NCI-H2107 (cell line): ENCODE measurements at places on chromosomes 1 and 21.

DNA sequence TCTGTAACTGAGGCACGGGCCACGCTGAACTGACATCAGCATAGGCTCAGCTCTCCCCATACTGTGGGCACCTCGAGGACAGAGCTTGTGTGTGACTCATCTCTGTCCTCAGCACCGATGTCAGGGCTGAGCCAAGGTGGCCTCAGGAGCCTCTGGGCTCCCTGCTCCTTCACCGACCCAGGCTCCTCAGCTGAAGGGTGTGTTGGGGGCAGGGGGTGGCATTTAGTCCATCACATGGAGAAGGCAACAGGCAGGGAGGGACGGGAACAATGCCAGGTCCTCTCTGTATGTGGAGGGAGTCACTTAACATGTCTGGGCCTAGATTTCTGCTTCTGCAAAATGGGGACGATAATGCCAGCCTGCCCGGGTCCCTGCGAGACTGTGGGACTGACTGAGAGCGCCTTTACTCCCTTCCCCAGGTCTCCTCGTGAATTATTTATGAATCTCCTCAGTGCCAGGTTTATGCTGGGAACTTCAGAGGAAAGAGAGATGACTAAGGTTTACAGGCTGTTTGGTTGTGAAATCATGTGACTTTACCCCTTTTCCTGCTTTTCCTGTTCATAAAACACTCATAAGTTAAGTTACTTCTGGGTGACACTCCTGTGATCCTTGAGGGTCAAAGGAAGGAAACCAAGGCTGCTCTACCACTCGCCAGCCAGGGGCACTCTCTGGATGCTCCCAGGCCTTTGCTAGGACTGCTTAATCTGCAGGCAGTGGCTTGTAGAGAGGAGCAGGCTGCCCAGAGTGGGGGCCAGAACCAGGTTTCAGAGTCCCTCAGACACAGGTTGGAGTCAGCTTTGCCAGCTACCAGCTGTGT is 16.2 kb downstream of the TTC39A start:
- no peak for DNase-seq

DNA sequence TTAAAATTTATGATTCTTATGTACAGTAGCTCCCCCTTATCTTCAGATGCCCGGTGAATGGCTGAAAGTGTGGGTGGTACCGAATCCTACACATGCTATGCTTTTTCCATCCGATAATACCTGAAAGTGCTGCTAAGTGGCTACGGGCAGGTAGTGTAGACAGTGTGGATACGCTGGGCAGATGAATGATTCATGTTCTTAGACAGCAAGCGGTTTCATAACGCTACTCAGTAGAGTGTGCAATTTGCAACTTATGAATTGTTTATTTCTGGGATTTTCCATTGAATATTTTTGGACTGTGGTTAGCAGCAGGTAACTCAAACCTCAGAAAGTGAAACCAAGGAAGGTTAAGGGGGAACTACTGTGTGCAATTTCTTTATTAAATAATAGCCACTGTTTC is 7.5 kb downstream of the PCP4 start:
- peak; percentile 36 for DNase-seq

DNA sequence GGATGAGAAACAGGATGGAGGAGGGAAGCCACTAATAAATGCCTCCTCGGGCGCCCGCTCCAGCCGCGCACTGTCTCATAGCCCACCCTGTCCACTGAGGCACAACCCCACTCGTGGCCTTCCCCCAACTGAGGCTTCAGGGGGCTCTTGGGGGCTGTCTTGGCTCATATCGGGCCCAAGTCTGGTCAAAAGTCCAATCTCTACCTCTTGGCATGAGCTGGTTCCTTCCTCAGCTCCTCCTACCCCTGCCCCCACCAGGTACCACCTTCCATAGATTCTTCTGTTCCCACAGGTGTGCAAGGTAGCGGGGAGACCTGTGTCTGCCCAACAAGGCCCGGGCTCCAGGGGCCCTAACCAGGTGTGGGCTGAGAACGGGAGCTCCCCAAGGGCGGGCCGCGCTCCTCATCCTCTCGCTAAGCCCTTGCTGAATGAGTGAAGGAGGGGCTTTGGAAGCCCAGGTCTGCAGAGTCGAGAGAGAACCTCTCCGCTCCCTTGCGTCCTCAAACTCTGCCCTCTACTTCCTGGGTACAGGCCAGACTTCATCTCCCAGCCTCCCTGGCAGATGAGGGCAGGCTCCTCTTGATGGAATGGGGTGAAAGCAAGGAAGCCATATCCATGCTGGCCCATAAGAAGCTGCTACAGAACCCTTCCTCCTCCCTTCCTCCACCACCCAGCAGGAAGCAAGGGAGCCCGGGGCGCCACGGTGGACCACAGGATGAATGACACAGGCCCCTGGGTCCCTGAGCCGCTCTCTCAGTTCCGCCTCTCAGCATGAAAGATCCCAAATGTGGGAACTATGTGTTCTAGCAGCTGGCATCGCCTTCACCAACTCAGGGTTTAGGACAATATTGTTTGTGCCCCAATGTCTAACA is 74.7 kb downstream of the PSMG1 start:
- DNase-seq: no peak

DNA sequence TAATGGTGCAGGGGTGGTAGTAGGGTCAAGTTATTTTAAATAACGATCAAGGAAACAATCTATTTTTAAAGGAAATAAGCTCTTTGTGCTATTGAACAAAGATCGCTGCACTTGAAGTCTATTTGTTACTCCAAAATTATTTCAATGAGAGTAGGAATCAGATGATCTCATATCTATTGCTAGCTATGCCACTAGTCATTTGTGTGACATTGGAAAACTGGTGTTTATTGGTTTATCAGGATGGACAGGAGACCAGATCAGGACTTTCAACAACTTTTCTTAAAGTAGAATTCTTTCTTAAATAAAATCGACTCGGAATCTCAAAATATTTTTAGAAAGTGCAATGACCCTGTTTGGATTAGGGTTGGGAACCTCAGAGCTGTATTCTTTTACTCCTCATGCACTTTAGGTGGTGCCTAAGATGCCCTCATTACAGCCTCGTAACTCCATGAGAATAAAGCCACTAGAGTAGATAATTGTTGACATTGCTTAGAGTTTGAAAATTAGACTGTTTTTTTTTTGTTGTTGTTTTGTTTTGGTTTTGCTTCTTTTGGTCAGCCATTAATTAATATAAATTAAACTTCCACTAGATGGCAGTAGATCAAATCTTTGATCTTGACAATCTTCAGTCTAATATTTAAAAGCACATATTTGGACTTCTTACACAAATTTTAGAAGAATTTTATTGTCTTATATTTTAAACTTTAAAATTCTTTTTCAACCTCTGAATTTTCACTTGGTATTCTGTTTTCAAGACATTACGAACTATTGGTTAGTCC is 352.4 kb downstream of the USP25 start:
- no peak for DNase-seq

DNA sequence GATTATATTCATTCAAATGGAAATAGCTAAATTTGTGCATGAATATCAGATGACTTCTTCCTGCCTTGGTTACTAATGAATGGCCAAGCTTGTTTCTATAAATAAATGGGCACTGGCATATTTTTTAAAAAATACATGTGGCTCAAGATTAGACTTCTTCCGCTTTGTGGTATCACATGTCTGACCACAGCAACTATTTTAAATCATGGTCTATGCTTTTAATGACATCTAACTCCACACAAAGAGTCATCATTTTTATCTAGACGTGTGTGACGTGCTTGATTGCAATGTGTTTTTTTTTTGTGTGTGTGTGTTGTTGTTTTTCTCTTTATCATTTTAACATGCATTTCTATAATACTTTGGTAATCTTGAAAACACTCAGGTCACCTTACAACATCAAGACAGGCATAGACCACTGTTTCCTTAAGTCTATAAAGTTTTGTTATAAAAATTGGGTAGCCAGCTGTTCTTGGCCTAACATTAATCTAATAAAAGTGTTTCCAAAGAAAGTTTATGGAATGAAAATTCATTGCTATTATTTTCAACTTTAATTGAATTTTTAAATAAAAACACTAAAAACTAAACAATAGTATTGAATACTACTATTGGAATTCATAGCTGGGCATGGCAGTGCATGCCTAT is 29.5 kb downstream of the RGS1 start:
- no peak for DNase-seq

DNA sequence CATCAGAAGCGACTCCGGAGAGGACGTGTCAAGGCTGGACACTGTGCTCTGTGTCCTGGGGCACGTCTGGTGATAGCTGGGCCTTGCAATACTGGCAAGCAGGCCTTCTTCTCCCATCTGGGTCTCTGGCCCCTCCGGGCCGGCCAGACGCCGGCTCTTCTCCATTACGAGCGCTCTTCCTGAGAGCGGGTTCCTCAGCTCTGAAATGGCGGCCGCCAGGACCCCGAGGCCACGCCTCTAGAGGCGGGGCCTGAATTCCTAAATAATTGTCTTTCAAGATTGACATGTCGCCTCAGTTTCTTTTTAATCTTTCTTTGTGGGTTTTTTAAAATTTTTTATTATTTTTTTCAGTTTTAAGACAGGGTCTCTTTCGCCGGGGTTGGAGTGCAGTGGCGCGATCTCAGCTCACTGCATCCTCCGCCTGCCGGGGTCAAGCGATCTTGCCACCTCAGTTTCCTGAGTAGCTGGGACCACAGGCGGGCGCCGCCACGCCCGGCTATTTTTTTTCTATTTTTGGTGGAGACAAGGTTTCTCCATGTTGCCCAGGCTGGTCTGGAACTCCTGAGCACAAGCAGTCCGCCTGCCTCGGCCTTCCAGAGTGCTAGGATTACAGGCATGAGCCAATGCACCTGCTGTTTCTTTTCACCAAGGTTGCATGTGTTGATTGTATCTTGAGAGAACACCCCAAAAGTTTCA is 9.2 kb downstream of the RNF2 start:
- DNase-seq: no peak

GRCh38 chr1:228009116-228009827 is 2.5 kb downstream of the WNT3A start:
- no peak for DNase-seq

DNA sequence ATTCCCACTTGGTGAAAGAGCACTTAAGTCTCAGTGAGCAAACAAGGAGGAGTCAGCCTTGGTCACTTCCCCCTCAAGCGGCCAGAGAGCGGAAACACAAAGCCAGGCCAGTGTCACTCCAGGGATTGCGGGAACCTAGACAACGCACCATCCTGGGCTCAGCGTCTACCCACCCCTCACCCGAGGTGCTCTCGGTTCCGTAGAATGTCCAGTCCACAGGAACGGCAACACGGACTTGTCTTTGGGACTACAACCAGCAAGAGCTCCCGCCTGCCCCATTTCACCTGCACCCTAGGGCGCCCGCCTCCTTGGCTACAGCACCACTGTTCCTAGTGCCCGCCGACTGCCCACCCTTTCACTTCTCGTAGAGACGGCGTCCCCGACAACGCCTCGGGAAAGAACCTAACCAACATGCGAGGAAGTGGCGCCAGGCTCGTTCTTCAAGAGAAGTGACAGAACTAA is 509 bp downstream of the GDAP2 start:
- peak; percentile 38 for DNase-seq

DNA sequence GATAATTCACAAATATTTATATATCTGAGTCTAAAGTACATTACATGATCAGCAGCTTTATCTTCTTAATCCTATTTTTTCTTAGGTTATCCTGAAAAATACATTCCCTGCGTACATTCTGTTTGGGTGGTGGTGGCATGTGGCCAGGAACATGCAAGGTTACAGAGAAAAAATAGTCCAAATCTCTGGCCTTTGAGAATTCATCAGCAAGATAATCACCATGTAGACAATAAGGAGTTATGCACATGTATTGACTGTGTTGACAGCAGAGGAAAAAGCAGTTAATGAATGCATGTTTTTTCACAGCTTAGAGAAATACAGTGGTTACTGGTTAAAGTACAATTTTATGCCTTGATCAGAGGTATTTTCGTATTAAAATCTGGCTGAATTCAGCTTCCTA is 49.0 kb downstream of the ABCA4 start:
- DNase-seq: no peak

- no peak for DNase-seq
These were observed 384.0 kb downstream of the LTN1 start for GRCh38 chr21:28608646-28609045.

DNA sequence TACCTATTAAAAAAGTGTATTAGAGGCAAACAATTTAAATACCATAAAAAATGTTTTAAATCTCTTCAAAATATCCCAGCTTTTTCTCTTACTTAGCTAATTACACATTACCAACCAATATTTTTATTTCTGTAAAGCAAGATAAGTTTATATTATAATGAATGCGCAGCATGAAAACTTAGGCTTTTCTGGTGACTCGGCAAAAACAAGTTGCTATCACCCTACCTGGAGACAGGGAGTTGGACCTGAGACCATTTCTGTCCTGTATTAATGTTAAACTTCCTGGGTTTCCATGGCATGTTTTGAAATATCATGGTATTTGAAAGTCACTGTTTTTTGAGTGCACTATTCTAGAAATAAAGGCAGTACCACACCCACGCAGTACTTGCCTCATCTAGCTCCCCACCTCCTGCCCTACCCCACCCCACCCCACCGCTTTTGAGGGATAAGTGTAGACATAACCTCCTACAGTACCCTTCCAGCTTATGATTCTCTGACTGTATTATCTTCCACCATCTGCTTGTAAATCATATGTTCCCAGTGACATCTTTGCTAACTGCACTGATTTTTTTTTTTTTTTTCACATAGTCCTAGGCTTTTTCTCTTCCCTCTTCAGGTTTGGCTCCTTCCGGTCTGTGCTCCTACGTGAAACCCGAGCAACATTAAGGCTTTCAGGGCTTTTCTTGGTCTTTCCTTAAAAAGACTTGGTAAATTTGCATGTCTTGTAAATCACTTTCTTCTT is 77.5 kb downstream of the PHTF1 start:
- DNase-seq: no peak

DNA sequence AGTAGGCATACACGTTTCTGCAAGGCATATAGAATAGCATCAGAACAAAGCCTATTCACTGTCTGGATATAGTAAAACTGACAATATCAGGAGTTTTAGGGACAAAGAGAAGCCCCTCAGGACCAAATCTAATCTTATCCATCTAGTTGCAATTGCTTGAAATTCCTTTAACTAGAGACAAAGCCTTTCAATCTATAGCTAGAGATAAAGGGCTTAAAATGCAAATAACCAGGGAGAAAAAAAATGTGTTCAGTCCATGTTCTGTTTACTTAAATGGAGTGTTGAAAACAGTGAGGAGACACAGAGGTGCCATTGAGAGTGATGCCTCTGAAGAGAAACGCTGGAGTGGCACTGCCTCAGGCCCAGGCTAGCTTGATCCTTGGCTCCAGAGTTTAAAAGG is 286.1 kb downstream of the DPYD start:
- no peak for DNase-seq
